ENCODE measurements at places on chromosomes 5 and 9.

- no peak for DNase-seq
Measured at GRCh38 chr5:116757326-116757725, 182.7 kb upstream of the SEMA6A start.

DNA sequence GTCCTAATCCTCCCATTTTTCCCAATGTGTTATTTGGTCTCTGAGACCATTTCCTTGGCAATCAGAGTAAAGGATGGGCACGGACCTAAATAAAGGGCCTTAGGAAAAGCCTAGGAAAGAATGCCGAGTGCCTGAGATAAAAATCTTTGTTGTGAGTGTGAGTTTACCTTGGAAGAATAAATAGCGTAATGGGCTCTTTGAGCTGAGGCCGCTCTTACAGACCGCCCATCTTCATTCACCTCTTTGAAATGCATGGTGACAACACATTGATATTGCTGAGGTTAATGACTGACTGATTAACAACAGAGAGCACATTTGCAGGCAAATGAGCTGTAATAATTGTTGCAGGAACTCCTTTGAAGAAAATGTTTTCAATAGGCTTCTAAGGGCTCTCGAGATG lies 1967.1 kb upstream of the WWC1 start:
- DNase-seq: peak; percentile 15

- DNase-seq: no peak
Measured at GRCh38 chr5:51345106-51345505, 38.1 kb upstream of the ISL1 start.

GRCh38 chr5:5344606-5345005 lies 77.9 kb upstream of the ICE1 start:
- DNase-seq: no peak

DNA sequence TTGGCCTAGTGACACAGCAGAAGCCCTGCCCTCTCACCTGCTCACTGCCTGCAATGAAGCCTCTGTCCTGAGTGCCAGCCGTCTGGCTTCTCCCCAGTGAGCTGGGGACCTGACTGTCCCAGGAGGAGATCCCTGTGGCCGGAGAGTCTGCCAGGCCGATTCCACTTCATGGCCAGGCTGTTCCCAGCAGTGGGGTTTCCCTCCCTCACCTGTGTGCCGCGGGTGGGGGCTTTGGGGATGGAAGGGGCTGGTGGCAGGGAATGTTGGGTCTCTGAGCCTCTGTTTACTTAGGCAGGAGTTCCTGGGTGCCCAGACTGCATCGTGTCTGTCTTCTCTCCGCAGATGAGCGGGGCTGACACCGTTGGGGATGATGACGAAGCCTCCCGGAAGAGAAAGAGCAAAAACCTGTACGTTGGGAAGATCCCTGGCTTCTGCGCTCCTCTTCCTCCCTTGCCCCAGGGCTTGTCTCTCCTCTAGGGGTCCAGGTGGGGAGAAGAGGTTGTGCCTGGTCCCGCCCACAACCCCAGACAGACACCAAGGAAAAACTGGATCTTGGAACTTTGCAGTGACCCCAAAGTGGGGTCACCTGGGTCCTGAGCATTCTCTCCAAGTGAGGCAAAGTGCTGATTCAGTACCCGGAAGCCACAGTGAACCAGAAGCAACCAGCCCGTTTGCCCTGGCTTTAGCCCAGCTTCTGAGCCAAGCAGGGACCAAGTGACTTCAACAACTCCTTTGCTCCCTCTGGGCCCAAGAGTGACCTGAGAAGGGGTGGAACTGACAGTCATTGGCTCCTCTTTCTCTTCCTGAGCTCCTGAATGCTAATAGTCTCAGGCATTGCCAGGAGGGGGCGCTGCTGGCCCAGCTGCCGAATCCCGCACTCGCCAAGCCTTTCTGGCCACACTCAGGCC lies 127.7 kb downstream of the RGS3 start:
- peak; percentile 88 for DNase-seq

GRCh38 chr9:70519912-70520724 lies 105.7 kb upstream of the KLF9 start:
- DNase-seq: no peak

GRCh38 chr5:131661933-131662332 lies 26.9 kb upstream of the RAPGEF6 start:
- DNase-seq: no peak

- DNase-seq: no peak
Measured at GRCh38 chr9:82424599-82425120, 436.1 kb downstream of the SPATA31D1 start.

GRCh38 chr5:179526978-179527377 lies 23.4 kb upstream of the RUFY1 start:
- DNase-seq: no peak

DNA sequence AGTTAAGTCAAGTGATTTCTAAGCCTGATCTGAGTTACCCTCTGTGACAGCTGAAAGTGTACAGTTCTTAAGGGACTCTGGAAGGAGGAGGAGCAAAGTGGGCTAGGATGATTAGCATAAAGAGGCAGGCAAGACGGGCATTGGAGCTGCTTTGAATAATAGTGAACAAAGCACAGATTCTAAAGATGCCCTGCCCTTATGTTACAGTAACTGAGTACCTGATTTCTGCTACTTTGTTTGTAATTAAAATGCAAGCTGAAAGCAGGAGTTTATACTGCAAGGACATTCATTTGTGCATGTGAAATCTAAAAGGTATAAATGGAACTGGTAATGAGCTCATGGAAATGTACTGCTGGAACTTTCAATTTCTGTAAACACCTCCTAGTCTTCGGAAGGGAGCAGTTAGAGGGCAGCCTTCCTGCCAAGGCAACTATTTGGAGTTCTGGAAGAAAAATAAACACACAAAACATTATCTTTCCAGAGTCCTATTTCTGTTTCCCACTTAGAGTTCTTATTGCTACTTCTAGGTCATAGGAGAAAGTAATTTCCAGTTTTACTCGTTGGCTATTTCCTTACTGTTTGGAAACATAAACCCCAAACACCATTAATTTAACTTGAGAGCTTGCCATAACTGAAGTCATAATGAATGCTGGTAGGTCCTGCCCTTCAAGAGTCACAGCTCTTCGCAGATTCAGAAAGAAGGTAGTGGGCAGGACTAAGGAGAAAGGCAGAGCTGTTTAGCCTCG lies at the start of gene RANBP3L:
Gene RANBP3L (minus strand): TSS at position 45 of the 746 bp plus-strand sequence. CDS start 486 bp downstream, outside the sequence.
- peak; percentile 56 for DNase-seq

GRCh38 chr5:73768-74502 lies 18.0 kb upstream of the PLEKHG4B start:
- no peak for DNase-seq

DNA sequence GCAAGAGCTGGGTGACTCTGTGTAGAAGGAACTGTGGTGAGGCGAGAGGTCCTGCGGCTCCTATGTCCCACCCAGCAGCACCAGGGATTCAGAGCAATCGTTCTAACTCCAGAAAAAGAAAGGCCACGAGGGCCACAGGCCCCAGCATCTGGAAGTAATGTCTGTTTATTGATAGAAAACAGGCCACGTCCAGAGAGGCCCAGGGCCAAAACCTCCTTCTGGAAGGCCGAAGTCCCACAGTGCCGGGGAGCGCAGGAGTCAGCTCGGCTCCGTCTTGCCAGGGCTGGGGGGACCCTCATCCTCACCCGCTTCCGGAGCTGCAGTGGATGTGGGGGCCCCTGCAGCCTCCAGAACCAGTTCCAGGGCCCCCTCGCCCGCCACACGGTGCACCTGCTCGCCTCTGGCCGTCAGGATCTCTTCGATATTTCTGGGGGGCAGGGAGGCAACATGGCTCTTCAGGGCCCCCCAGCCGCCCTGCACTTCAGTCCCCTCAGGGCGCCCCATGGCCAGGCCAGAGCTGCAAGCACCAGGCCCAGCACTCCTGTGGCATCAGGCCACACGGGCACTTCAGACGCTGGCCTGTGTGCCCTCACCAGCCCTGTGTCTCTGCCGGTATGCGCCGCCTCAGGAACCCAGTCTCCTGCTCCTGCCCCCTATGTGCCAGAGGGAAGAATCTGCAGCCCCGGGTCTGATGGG lies 1.6 kb downstream of the DNLZ start:
- DNase-seq: no peak

DNA sequence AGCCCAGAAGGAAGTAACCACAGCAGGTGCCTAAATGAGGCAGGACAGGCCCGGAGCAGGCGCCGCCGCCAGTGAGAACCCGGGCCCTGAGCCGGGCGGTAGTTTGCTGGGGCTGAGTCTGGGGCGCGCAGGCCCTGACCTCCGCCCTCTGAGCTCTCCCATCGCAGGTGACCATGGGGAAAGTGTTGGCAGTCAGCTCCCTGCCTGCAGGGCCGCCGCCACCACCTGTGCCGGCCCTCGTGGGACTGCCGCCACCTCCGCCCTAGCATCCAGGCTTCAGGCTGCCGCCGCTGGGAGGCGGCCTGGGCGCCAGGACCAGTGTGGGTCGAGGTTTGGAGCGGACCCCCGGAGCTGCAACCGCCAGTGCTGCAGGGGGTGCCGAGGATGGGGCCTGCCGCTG lies 61.1 kb downstream of the TARS1 start:
- no peak for DNase-seq

- DNase-seq: no peak
Measured at GRCh38 chr5:53331463-53331862, 149.0 kb upstream of the FST start.

DNA sequence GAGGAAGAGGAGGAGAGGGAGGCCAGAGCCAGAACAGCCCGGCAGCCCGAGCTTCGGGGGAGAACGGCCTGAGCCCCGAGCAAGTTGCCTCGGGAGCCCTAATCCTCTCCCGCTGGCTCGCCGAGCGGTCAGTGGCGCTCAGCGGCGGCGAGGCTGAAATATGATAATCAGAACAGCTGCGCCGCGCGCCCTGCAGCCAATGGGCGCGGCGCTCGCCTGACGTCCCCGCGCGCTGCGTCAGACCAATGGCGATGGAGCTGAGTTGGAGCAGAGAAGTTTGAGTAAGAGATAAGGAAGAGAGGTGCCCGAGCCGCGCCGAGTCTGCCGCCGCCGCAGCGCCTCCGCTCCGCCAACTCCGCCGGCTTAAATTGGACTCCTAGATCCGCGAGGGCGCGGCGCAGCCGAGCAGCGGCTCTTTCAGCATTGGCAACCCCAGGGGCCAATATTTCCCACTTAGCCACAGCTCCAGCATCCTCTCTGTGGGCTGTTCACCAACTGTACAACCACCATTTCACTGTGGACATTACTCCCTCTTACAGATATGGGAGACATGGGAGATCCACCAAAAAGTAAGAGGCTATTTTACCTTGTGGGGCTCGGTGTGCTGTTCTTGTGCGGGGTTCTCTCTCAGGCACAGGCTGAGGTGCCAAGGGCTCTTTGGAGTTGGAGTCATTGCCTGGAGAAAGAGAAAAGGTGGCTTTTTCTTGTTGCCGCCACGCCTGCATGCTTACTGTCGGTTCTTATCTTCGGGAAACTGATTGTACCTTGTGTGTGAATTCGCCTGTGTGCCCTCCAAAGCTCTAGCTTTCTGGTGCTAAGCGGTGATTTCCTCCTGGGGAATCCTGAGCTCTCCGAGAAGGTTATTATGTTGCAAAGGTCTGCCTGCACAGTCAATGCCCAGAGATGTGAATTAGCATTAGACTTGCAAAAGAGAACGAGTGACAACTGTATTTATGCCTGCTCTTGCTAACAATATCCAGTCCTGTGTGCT lies at the start of gene ISL1:
Gene ISL1 (plus strand): TSS at position 318 of the 991 bp plus-strand sequence. CDS start 224 bp downstream, at position 542.
- DNase-seq: peak; percentile 87

GRCh38 chr9:28779243-28779642 lies 1206.0 kb upstream of the C9orf72 start:
- DNase-seq: no peak

DNA sequence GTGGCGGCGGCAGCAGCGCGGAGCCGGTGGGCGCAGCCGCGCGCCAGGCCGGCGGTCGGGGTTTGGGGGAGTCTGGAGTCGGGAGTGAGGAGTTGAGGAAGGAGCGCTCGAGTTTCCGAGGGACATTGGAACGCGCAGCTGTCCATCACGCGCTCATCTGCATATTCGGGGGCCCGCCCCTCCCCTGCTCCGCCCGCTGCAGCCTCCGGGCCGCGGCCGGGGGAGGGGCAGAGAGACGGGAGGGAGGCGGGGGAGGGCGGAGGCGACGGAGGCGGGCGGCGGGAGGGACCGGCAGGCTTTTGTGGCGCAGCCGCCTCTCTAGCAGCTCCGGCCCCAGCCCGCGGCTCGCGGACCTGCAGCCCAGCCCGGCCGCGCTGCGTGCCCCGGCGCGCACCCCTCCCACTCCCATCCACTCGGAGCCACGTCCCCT lies at the start of gene IRX2:
Gene IRX2 (minus strand): TSS at position 86 of the 430 bp plus-strand sequence. CDS start 264 bp downstream, outside the sequence.
- peak; percentile 93 for DNase-seq

DNA sequence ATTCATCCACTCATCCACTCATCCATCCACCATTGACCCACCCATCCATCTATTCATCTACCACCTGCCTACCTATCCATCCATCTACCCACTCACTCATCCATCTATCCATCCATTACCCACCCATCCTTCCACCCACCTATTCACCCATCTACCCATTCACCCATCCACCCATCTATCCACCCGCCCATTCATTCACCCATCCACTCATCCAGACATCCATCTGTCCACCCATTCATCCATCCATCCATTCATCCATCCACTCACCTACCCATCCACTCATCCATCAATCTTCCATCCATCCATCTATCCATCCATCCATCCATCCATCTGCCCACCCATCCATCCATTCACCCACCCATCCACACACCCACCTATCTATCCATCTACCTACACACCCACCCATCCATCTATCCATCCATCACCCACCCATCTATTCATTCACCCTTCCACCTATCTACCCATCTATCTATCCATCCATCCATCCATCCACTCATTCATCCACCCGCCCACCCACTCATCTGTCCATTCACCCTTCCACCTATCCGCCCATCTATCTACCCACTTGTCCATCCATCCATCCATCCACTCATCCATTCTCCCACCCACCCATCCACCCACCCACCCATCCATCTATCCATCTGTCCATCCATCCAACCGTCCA lies 23.2 kb downstream of the PSAT1 start:
- no peak for DNase-seq

- DNase-seq: no peak
Measured at GRCh38 chr5:61423487-61424145, 91.6 kb downstream of the ZSWIM6 start.

DNA sequence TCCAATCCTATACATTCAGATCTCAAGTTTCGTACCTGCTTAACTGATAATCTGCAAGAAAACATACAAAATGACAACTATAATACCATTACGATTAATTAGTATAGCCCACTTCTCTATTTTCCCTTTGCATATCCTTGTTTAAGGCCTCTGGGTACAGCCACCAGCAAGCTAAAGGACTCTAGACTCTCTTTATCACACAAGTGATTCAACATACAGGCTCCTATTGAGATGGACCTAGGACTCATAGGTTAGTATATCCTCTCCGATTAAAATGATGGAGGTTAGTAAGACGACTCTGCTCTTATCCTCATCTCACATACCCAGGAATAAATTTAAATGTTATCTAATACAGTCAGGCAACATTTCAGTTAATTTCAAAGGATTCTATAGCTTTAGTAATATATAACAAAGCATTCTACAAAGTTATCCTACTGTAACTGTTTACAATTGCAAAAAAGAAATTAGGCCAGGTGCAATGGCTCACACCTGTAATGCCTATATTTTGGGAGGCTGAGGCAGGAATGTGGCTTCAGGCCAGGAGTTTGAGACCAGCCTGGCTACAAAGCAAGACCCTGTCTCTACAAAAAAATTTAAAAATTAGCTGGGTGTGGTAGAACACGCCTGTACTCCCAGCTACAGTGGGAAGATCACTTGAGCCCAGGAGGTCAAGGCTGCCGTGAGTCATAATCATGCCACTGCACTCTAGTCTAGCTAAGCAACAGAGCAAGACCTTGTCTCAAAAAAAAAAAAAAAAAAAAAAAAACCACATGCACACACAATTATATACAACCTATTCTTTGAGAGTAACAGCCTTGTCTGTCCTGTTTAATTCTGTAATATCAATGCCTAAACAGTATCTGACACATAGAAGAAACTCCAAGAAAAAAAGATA lies 15.4 kb downstream of the HAUS6 start:
- no peak for DNase-seq

GRCh38 chr9:14216612-14217194 lies 97.2 kb downstream of the NFIB start:
- DNase-seq: no peak

- no peak for DNase-seq
Measured at GRCh38 chr9:34630402-34631154, 1.7 kb upstream of the ARID3C start.
